ENCODE measurements at places on chromosomes 13 and 19.

DNA sequence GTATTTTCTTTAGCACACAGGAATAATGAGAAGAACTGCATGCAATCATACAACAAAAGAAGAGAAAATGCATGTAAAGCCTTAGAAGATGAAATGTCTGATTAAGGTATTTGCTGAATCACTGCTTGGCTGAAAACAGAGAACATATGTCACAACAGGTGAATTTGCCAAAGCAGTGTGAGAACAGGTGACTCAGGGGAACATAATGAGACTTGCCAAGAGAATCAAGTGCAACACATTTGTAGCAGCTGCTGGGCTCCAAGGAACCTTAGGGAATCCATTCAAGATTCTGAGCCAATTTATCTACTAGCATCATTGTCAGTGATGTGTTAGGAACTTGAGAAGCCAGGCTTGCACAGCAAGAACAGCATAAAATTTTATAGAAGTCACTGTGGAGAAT, 273.1 kb downstream of the PCDH20 start:
- no peak for DNase-seq

DNA sequence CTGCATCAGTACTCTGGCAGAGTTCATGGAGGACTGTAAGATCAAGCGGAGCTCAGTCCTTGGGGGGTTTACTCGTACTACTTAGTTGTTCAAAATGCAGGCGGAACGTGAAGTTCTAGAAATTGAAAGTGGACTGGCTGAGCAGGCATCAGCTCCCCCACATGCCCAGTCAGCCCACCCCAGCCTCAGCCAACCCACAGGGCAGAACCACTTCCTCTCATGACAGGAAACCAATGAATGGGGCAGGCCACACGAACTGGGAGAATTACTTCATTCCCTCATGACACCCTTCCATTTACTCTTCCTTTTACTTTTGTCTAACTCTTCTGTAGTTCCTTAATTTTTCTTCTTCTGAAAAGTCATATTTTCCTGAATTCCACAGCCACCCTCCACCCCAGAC, 71.9 kb downstream of the FLT1 start:
- DNase-seq = no peak

DNA sequence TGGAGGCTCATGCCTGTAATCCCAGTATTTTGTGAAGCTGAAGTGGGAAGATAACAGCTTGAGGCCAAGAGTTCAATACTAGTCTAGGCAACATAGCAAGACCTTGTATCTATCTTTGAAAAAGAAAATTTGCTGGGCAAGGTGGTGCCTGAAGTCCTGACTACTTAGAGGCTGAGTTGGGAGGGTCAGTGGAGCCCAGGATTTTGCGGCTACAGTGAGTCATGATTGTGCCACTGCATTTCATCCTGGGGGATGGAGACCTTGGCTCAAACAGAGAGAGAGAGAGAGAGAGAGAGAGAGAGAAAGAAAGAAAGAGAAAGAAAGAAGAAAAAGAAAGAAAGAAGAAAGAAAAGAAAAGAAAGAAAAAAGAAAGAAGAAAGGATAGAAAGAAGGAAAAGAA, 1872.3 kb upstream of the PCDH20 start:
- DNase-seq = no peak

DNA sequence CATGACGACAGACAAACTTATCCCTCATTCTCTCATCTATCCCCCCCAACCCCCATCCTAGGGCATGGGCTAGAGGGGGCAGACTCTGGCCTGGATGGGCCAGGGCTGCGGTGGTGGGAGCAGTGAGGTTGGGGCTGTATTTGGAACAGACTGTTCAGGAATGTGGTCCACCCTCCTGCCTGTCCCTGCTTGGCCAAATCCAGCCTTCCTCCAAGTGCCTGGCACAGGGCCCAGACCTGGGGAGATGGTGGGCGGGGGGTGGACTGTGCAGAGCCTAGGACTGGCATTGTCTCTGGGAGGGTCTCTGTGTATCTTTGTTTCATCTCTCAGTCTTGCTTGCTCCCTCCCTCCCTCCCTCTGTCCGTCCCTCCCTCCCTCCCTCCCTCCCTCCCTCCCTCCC, 14.2 kb downstream of the EGLN2 start:
- DNase-seq = no peak
